NCI-H1930 (cell line): ENCODE measurements at places on chromosomes 3 and 15.

GRCh38 chr3:141552440-141552991 is 65.7 kb downstream of the RASA2 start:
- no peak for DNase-seq

DNA sequence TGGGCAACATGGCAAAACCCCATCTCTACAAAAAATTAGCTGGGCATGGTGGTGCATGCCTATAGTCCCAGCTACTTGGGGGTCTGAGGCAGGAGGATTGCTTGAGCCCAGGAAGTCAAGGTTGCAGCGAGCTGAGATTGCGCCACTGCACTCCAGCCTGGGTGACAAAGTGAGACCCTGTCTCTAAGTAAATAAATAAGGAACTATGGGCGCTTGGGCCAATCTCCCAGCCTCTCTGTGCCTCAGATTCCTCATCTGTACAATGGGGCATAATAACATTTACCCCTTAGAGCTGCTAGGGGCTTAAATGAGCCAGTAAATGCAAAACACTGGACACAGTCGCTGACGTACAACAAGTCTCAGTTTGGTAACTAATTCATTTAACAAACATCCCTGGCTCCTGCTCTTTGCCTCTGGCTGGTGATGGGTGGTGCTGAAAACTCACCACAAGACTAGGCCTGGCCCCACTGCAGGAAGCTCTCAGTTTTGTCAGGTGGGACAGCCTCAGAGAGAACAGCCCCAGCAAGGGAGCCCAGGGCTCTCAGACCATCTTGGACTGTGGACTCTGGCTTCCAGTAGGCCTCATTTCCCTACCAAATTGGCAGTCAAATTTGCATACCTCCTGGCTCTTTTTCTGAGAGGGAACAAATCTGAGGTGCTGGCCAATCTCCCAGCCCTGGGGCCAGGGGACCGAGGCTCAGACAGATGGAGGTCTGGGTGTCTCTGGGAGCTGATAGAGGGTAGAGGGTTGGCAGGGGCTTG is 6.4 kb upstream of the TBC1D2B start:
- no peak for DNase-seq

- no peak for DNase-seq
These were observed 223.8 kb downstream of the NTRK3 start for GRCh38 chr15:88032787-88033186.

GRCh38 chr3:143121241-143122088 is 1.9 kb downstream of the CHST2 start:
- DNase-seq: no peak

GRCh38 chr15:66629817-66630576 is 64.2 kb upstream of the LCTL start:
- no peak for DNase-seq
